ENCODE measurements at places on chromosomes 11 and 22.

- DNase-seq, result no peak
Measured at GRCh38 chr11:3623767-3624458, 17.9 kb downstream of the ART5 start.

- peak; percentile 36 for DNase-seq
Measured at GRCh38 chr11:61187505-61188130, 15.7 kb upstream of the PGA3 start.

DNA sequence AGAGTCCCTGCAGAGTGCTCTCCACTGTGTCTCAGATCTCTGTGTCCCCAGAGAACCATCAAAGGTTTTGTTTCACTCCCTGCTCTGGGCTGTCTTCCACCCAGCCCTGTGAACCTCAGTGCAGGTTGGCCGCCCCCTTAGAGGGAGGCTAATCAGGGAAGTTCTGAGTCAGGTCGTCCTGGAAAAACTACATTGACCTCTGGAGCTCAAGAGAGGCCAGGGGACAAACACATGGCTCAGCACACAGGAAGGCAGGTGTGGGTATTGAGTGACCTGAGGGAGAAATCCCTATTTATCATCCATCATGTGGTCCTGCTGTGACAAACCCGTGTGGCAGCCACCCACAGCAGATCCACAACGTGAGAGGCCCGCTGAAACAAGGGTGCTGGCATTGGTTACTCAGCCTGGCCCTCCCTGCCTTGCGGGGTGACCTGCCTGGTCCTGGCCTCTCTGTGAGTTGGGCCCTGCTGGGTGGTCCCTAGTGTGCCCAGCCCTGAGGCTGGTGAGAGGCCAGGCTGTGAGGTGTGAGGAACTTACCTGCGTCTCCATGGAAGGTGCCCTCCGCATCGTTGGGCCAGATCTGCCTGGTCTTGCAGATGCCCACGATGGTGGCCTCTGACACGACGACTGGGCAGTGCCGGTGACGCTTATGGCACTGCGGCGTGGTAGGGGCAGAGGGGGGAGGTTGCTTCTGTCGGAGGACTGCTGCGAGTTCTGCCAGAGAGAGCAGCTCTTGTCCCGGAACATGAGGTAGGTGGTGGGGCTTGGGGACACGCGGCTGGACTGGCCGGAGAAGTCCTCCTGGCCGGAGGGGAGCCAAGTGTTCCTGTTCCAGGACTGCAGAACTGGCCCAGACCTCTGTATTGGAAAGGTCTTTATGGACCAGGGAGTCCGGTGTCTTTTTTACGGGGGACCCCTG is 669 bp upstream of the BCR start:
- DNase-seq, result no peak

- no peak for DNase-seq
Measured at GRCh38 chr11:102410382-102410784, 42.2 kb downstream of the TMEM123 start.

DNA sequence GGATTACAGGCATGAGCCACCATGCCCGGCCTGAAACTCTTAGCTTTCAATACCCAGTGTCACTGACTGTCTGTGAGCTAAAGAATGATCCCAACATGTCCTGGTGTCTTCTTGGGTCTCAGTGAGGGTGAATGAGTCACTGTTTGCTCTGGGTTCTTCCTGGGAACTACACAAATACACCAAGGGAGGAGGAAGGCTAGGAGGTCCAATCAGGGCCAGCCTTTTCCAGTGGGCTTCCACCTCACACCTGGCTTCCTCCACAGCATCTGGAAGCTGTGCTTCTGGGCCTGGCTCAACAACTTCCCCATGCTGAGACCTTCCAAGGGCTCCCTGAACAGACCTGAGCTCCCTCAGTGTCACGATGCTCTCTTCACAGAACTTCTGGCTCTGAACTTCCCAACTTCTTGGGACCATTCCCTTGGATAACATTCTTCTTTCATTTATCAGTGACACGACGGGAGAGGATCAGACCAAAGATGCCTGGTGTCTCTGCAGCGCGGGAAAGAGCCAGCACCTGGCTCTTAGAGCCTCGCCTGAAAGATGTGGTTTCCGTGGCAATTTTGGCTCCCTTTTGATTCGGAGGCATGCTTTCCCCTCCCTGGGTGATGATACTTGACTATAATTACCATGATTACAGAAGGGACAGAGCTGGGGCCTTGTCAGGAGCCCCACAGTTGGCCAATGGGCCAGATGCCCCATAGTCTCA is 22.3 kb upstream of the CHRM4 start:
- DNase-seq, result no peak
